ENCODE measurements at places on chromosomes 12 and 14. TPM values are rescaled to one million over a fixed set of nuclear protein-coding genes. Genes with fewer than 3 reads are reported as not detected.

DNA sequence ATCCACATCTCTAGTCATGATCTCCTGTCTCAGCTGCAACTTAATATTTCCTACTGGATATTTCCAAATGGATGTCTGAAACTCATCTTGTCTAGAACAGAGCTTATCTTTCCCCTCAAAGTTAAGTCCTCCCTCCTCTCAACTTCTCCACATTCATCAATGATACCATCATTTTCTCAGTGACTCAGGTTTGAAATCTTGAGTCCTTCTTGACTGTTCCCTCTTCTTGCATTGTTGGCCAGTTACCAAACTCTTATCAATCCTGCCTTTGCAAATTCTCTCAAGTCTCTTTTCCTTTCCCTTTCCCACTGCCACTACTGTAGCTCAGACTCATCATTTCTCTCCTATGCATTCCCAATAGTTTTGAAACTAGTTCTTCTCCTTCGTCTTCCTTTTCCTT, 14.3 kb upstream of the CHURC1 start:
- no peak for DNase-seq
- no peak overlapping the region for H3K4me3 ChIP-seq
- H3K27ac ChIP-seq = no peak overlapping the region
- H3K36me3 ChIP-seq = no peaks in the 10 kb centered on the region
- H3K4me1 ChIP-seq = no peaks in the 10 kb centered on the region

DNA sequence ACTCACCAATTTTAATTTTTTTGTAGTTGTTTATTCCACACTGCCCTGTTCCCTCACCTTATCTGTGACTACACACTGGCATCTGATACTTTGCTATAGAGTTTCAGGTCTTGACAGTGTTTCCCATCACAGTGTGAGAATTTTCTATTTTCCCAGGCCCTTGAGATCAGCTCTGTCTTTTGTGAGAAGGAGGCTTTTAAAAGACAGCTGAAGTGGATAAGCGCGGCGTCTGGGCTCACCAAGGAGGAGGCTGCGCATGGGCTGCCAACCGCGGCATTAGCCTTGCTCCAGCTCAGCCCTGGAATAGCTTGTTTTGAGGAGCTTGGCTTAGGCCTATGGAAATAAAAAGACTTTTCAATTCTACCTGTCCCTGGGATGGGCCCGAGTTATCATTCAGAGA, 181.3 kb downstream of the RMST start:
- no peak overlapping the region for H3K27ac ChIP-seq
- DNase-seq = no peak
- no peaks in the 10 kb centered on the region for H3K27me3 ChIP-seq
- H3K36me3 ChIP-seq = no peaks in the 10 kb centered on the region

- H3K4me3 ChIP-seq = no peak overlapping the region
- no peaks in the 10 kb centered on the region for H3K36me3 ChIP-seq
- no peak overlapping the region for H3K27ac ChIP-seq
- no peaks in the 10 kb centered on the region for H3K27me3 ChIP-seq
- H3K4me1 ChIP-seq = no peaks in the 10 kb centered on the region
These were observed 707.9 kb downstream of the AACS start for GRCh38 chr12:125773033-125773640.

GRCh38 chr12:114670291-114670980, 13.5 kb downstream of the TBX3 start:
- H3K4me3 ChIP-seq = peak overlapping the region; percentile 44
- H3K27me3 ChIP-seq = peaks cover 5% of the 10 kb centered on the region
- no peaks in the 10 kb centered on the region for H3K4me1 ChIP-seq
- H3K27ac ChIP-seq = peak overlapping the region; percentile 98

DNA sequence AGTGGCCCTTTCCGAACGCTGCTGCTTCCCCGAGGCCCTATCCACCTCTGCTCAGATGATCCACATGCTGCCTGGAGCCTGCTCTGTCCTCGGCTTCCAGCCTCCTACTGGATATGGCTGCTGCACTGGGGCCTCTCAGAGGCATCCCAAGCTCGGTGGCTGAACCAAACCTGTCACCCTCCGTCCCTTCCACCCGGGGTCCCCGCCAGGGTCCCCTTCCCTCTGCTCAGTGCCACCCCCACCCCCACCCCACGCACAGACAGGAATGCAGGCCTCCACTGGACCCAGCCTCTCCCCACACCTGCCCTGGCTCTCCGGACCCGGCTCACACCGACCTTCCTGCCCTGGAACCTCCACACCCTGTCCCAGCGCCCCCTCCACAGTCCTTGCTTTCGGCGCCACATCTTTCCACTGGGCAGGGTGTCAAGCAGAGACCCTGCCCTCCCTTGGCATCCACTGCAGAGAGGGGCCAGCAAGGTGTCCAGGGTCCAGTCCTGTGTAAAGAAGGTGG, 6.1 kb downstream of the CEP170B start:
- H3K4me1 ChIP-seq = no peaks in the 10 kb centered on the region
- DNase-seq = no peak
- H3K27ac ChIP-seq = no peak overlapping the region
- H3K4me3 ChIP-seq = no peak overlapping the region

- no peak for DNase-seq
- no peaks in the 10 kb centered on the region for H3K36me3 ChIP-seq
- no peaks in the 10 kb centered on the region for H3K27me3 ChIP-seq
- peak overlapping the region; percentile 74 for H3K4me3 ChIP-seq
- H3K4me1 ChIP-seq = no peaks in the 10 kb centered on the region
These were observed 1.2 kb downstream of the NEK9 start for GRCh38 chr14:75125617-75126016.

DNA sequence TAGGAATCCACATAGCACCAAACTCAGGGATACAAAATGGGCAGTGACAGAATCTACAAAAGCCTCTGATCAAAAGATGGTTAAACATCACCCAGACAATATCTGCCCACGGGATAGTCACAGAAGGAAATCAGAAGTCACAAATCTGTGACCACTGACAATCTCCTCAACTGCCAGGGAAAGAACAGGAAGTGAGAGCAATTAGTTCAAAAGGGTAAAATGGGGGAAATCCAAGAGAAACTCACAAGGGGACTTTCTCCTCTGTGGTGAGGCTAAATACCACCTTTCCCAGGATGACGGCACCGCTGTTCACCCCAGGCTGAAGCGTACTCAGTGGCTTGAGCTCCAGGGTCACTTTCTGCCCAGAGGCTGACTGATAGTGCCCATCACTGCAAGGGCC, 10.7 kb downstream of the TTC5 start:
- no peak overlapping the region for H3K4me3 ChIP-seq
- no peaks in the 10 kb centered on the region for H3K4me1 ChIP-seq
- DNase-seq = no peak
- H3K27ac ChIP-seq = no peak overlapping the region
- H3K27me3 ChIP-seq = no peaks in the 10 kb centered on the region
- no peaks in the 10 kb centered on the region for H3K36me3 ChIP-seq

DNA sequence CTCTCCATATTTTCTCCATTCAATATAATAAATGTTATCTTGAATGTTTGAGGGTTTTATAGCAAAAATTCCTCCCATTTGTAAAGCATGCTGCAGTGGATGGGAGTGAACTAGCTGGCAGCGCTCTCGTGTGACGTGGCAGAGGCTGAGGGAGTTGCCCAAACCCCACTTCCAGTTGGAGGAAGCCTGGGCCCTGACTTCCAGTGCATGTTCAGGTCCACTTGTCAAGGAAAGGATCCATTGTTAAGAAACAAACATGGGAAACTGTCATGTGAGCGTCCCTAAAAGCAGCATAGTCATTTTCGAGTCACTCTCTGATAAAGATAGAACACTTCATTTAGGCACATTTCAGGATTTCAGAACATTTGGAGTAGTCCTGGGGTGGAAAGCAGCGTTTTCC, 116.6 kb downstream of the SLC25A47 start:
- peak overlapping the region; percentile 83 for H3K27ac ChIP-seq
- peak; percentile 67 for DNase-seq
- H3K36me3 ChIP-seq = no peaks in the 10 kb centered on the region
- peaks cover 17% of the 10 kb centered on the region for H3K4me1 ChIP-seq
- H3K4me3 ChIP-seq = no peak overlapping the region

- no peak overlapping the region for H3K27ac ChIP-seq
- H3K27me3 ChIP-seq = no peaks in the 10 kb centered on the region
- no peaks in the 10 kb centered on the region for H3K36me3 ChIP-seq
- DNase-seq = no peak
- H3K4me3 ChIP-seq = no peak overlapping the region
These were observed 105.0 kb downstream of the ADGRD1 start for GRCh38 chr12:131058700-131059099.

- no peaks in the 10 kb centered on the region for H3K27me3 ChIP-seq
- no peaks in the 10 kb centered on the region for H3K4me1 ChIP-seq
- H3K36me3 ChIP-seq = no peaks in the 10 kb centered on the region
These were observed 20.4 kb upstream of the NID2 start for GRCh38 chr14:52089218-52089617.

- H3K36me3 ChIP-seq = no peaks in the 10 kb centered on the region
- no peaks in the 10 kb centered on the region for H3K27me3 ChIP-seq
- H3K4me1 ChIP-seq = peaks cover under 1% of the 10 kb centered on the region
These were observed 58.7 kb upstream of the NCOR2 start for GRCh38 chr12:124625867-124626675.

DNA sequence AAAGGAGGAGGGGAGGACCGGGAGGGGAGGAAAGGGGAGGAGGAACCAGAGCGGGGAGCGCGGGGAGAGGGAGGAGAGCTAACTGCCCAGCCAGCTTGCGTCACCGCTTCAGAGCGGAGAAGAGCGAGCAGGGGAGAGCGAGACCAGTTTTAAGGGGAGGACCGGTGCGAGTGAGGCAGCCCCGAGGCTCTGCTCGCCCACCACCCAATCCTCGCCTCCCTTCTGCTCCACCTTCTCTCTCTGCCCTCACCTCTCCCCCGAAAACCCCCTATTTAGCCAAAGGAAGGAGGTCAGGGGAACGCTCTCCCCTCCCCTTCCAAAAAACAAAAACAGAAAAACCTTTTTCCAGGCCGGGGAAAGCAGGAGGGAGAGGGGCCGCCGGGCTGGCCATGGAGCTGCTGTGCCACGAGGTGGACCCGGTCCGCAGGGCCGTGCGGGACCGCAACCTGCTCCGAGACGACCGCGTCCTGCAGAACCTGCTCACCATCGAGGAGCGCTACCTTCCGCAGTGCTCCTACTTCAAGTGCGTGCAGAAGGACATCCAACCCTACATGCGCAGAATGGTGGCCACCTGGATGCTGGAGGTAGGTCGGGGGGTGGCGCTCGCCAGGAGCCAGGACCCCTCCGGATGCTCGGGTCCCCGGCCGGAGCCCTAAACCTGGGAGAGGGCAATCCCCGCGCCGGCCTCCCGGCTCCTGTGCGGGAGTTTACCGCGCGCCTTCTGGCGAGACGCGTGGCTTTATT, at the start of gene CCND2:
TSS of gene CCND2 (plus strand) at position 111 of the 744 bp plus-strand sequence. CDS start at position 390, 279 bp downstream.
- H3K36me3 ChIP-seq = no peaks in the 10 kb centered on the region
- H3K4me1 ChIP-seq = peaks cover 8% of the 10 kb centered on the region
- peak within 1 kb of the TSS; percentile 99 for H3K27ac ChIP-seq
- H3K27me3 ChIP-seq = no peaks in the 10 kb centered on the region
- H3K4me3 ChIP-seq = peak within 1 kb of the TSS; percentile 47
- DNase-seq = peak; percentile 91

- H3K27me3 ChIP-seq = no peaks in the 10 kb centered on the region
- no peak overlapping the region for H3K27ac ChIP-seq
- no peaks in the 10 kb centered on the region for H3K36me3 ChIP-seq
- DNase-seq = no peak
These were observed 108.1 kb downstream of the LRIG3 start for GRCh38 chr12:58812214-58812613.

- H3K27ac ChIP-seq = peak overlapping the region; percentile 23
- DNase-seq = peak; percentile 57
- no peaks in the 10 kb centered on the region for H3K36me3 ChIP-seq
- peak overlapping the region; percentile 38 for H3K4me3 ChIP-seq
- peaks cover 9% of the 10 kb centered on the region for H3K27me3 ChIP-seq
- no peaks in the 10 kb centered on the region for H3K4me1 ChIP-seq
These were observed 10.0 kb downstream of the LRCOL1 start for GRCh38 chr12:132600048-132601032.

DNA sequence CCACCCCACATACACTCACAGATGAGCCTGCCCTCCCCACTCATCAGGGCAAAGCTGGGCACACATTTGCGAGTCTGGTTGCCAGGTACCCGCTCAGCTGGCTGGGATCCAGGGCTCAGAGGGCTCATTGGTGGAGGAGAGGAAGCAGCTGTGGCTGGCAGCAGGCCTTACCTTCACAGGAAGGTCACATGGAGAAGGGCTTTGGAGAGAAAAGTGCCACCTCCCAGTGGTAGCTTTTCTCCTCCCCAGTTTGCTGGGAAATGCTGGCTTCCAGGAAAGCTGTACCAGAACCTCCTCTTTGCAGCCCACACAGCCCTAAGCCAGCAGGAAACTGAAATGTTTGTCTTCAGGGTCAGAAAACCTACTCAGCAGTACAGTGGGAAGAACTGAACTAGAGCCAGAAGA, 55.6 kb downstream of the LGMN start:
- H3K36me3 ChIP-seq = no peaks in the 10 kb centered on the region
- H3K27ac ChIP-seq = no peak overlapping the region
- no peak overlapping the region for H3K4me3 ChIP-seq
- no peaks in the 10 kb centered on the region for H3K27me3 ChIP-seq
- peak; percentile 70 for DNase-seq
- peaks cover under 1% of the 10 kb centered on the region for H3K4me1 ChIP-seq

GRCh38 chr14:104502060-104502459, 77.5 kb upstream of the C14orf180 start:
- no peaks in the 10 kb centered on the region for H3K27me3 ChIP-seq
- no peak for DNase-seq
- no peak overlapping the region for H3K4me3 ChIP-seq
- no peaks in the 10 kb centered on the region for H3K36me3 ChIP-seq
- H3K27ac ChIP-seq = no peak overlapping the region

DNA sequence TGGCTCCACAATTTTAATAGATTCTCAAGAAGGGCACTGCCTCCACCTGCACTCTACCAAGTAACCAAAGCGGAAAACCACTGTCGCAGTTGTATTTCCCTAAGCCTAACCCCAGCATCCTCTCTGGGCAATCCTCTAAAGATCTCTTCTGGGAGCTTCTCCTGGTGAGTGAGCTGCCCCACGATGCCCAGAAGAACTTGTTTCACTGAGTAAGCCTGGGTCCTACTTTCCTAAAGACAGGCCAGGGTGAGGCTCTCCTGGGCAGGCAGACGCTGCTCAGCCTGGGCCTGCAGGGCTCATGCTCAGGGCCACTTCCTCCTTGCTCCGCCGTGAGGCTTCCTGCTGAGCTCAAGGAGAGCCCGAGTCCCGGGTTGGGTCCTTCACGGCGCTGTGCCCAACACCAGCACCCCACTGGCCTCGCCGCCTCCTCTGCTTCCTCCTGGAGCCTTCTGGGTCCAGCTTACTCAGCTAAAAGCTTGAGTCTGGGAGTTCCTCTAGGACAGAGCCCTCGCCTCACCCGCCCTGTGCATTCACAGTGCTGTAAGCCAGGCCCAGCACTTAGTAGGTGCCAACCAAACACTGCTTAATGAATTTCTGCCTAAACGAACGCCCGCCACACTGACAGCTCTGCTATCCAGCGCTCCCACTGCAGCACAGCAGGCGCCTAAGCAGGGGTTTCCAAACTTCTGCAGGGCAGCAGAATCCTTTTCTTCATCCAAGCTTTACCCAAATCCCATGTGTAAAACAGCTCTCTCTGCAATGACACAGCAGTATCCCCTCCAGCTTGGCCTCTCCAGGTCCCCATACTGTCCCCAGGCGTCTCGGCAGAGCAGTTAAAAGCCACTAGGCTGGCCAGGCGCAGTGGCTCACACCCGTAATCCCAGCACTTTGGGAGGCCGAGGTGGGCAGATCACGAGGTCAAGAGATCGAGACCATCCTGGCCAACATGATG, 5.7 kb downstream of the RAB35 start:
- H3K4me3 ChIP-seq = no peak overlapping the region
- H3K36me3 ChIP-seq = no peaks in the 10 kb centered on the region
- no peak for DNase-seq
- H3K27me3 ChIP-seq = no peaks in the 10 kb centered on the region
- H3K27ac ChIP-seq = no peak overlapping the region

CMKLR1 gene
- total RNA-seq = 27.1 TPM

PITPNM2 gene
- 6.8 TPM for total RNA-seq

IL22 gene
- total RNA-seq = not detected

CFAP54 gene
- 5.2 TPM for total RNA-seq

PPM1H gene
- 24.1 TPM for total RNA-seq

TUNAR gene
- 1.8 TPM for total RNA-seq

CLEC2A gene
- not detected for total RNA-seq

Data from uterus (tissue), 4 donors.